Stimulated activated CD4-positive, alpha-beta T cell treated with anti-CD3 and anti-CD28 coated beads, Interleukin-1b, Interleukin-23, amount 100 ng/mL, for 48 hours (primary cell): ENCODE measurements at places on chromosomes 6 and 20.

GRCh38 chr20:63863021-63863797 lies 1.9 kb upstream of the TPD52L2 start:
- no peak for DNase-seq

- DNase-seq: no peak
Observed at GRCh38 chr6:22651731-22652130, 82.4 kb downstream of the HDGFL1 start.

DNA sequence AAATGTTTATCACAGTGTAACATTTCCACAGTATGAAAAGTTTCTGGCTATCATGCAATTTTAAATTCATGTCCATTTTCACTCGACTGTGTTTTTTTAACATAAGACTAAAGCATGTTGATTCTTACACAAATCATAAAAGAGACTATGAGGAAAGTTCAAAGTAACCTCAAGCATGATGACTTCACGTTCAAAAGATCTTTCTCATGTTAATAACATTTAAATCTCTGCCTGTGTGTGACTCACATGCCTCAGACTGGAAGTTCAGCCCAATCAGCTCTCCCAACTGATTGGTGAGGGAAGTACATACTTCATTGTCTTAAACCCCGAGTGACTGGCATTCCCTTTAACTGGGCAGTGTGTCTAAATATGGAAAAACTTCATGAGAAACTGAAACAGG lies 37.4 kb downstream of the ATXN1 start:
- DNase-seq: no peak

GRCh38 chr6:53241938-53242337 lies 93.3 kb upstream of the GCM1 start:
- DNase-seq: no peak

GRCh38 chr6:37783856-37784584 lies 35.5 kb upstream of the ZFAND3 start:
- no peak for DNase-seq

DNA sequence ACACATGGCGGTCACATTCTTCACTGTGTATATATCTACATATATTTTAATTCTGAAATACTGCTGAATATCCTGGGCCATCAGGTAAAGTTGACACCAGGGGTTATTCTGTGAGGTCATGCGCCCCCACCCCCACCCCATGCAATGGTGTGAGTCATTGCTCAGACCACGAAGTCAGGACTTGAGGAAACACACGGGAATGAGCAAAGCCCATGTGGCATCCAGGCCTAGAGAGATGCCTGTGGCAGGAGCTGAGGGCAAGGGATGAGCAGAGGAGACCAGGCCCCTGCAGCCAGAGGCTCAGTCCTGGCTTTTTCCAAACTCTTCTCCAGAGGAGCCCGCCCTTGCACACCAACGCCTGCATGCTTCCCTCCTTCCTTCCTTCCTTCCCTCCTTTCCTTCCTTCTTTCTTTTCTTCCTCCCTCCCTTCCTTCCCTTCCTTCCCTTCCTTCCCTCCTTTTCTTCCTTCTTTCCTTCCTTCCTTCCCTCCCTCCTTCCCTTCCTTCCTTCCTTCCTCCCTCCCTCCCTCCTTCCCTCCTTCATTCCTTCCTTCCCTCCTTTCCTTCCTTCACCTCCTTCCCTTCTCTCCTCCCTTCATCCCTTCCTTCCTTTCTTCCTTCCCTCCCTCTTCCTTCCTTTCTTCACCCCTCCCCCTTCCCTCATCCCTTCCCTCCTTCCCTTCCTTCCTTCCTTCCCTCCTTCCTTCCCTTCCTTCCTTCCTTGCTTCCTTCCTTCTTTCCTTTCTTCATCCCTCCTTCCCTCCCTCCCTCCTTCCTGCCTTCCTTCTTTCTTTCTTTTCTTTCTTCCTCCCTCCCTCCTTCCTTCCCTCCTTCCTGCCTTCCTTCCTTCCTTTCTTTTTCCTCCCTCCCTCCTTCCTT lies 72.0 kb upstream of the INSM1 start:
- no peak for DNase-seq

GRCh38 chr6:42841844-42842584 lies 37.4 kb upstream of the RPL7L1 start:
- DNase-seq: no peak

DNA sequence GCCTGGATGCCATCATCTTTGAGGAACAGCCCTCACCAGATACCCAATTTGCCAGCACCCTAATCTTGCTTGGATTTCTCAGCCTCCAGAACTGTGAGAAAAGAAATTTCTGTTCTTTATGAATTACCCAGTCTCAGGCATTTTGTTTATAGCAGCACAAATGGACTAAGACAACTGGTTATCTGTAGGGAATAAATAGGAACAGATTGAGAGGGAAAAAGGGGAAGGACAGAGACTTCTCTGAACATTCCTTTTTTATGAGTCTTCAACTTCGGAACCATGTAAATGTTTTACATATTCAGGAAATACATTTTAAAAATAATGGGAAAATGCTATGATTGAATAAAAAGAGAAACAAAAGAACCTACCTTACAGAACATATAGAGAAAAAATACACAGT lies 20.9 kb downstream of the KCTD20 start:
- no peak for DNase-seq

- DNase-seq: no peak
Observed at GRCh38 chr6:68874747-68875146, 239.7 kb downstream of the ADGRB3 start.

GRCh38 chr6:15331143-15331542 lies 85.3 kb downstream of the JARID2 start:
- no peak for DNase-seq

GRCh38 chr6:112284603-112285002 lies 30.2 kb upstream of the LAMA4 start:
- no peak for DNase-seq
